GM12865 (cell line): ENCODE measurements at places on chromosomes 5 and 9.
A peak's percentile ranks its signal among the peaks of the same experiment; 100 is the strongest.

DNA sequence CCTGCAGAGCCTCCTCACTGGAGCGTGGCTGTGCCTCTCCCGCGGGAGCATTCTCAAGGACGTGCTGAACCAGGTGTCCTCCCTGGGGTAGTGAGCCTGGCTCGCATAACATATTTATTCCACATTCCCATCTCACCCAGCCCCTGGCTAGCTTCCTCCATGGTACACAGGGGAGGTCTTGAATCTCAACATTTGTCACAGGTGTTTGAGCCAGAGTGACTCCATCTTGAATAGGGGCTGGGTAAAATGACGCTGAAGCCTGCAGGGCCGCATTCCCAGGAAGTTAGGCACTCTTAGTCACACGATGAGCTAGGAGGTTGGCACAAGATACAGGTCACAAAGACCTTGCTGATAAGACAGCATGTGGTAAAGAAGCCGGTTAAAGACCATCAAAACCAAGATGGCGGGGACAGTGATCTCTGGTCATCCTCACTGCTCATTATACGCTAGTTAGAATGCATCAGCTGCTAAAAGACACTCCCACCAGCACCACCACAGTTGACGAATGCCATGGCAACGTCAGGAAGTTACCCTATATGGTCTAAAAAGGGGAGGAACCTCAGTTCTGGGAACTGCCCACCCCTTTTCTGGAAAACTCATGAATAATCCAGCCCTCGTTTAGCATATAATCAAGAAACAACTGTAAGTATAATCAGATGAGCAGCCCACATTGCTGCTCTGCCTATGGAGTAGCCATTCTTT is 273.8 kb upstream of the IRX4 start:
- DNase-seq: no peak

DNA sequence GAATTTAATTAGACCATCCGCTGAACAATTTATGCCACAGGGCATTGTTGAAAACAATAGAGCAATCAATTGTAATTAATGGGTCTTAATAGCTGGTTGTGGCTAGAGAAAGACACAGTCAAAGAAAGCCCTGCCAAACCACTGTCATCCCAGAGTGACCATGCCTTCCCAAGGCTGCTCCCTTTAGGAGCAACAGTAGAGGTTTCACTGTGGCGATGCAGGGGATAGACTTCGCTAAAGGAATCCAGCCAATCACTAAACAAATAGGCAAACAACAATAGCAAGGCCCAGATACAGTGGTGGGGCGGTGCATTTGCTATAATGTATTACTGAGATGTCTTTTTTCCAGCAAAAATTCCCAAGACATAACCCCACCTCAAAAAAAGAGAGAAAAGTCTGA is 87.8 kb upstream of the SLC27A6 start:
- DNase-seq: no peak

GRCh38 chr5:178201221-178201926 is 3.0 kb upstream of the HNRNPAB start:
- no peak for DNase-seq

DNA sequence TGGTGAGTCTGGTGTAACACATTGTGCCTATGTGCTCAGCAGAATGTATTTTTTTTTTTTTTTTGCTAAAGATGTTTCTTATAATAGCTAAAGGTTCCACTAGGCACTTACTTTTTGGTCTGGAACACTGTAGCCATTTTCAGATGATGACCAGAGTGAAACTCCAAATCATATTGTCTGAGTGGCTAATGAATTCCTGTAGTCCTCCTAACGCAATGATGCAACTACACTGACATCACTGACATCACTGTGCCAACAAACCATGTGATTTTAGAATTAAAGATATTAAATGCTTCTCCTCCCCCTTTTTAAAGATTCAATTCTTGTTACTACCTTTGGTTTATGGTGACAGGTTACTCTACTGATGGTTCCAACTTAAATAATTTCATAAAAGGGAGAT is 28.8 kb downstream of the JAKMIP2 start:
- DNase-seq: no peak

DNA sequence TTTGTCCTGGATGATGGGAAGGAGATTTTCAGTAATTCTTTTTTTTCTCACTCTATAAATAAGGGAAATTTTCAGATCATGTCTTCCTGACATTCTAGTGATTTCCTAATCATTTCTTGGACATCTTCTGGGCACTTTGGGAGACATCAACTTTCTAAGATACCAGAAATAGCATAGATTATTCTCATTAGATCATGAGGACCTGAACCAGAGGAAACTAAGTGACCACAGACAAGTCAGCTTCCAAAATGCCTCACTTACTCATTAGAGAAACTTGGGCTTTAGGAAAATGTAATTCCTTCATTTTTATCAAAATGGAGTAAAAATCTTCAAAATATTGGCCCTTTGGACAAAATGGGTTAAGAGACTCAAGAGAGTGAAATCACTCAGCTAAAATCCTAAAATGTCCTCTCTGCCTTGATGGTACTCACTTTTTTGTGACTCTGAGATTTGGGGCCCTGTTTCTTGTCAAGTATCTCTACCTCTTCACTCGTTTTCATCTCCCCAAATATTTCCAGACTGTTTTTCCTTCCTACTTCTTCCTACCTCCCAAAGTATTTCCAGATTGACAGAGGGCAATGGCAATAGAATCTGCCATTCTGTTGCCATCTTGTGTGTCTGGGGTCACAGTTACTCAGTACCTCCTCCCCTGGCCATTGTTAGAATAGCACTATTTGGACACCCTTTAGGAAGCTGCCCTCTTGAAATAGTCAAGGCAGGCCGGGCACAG is 194.5 kb downstream of the NR3C1 start:
- peak; percentile 87 for DNase-seq

DNA sequence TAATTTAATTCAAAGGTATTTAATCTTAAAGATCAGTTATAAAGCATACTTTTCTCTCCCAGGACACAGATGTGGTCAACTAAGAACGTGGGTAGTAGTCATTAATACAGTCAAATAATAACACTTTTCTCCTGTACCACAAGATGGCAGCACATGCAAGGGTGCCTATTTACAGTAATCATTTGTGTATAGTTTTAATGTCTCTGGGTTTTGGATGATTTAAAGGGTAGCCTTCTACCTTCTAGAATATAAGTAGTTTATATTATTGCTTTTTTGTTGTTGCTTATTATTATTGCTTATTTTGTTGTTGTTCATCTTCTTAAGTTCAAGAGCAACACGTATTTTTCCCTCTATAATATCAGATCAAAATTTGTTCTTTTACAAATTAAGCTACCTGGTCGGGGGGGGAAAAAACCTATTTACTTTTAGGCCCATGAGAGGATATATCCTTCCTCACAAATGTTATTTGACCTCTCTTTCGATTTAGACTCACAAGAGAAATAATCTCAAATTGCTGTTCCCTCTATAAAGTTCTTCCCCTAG is 59.6 kb upstream of the SLC27A6 start:
- peak; percentile 65 for DNase-seq

DNA sequence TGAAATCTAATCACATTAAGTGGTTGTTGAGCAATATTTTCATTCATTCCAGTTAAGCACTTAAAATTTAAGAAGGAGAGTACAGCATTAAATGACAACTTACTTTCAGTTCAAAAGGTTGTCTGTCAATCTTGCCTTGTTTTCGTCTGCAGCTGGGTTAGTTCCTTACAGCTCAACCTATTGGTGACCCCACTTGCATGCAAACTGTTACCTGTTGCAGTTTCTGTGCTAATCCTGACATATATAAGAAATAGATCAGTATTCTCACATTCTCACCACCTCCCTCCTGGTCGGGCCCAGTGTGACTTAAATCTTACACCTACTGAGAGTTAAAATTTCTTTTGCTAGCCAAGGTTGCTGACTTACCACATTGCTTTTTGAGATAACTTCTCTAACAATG is 191.8 kb upstream of the SMC2 start:
- DNase-seq: peak; percentile 30

DNA sequence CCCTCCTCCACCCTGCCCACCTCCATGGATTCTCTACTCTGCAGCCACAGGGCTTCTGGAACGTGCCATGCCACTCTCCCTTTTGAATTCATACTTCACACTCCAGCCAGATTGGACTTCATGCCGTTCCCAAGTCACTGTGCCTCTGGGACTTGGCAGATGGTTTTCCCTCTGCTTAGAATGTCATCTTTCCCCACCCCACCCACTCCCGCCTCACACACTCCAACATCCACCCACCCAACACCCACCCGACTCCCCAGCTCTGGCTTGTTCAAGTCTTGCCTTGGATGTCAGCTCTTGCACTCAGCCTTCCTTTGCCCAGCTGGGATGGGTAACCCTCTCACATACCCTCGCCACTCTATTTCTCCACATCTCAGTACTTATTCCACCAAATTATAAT is 142.1 kb upstream of the DHFR start:
- DNase-seq: no peak

DNA sequence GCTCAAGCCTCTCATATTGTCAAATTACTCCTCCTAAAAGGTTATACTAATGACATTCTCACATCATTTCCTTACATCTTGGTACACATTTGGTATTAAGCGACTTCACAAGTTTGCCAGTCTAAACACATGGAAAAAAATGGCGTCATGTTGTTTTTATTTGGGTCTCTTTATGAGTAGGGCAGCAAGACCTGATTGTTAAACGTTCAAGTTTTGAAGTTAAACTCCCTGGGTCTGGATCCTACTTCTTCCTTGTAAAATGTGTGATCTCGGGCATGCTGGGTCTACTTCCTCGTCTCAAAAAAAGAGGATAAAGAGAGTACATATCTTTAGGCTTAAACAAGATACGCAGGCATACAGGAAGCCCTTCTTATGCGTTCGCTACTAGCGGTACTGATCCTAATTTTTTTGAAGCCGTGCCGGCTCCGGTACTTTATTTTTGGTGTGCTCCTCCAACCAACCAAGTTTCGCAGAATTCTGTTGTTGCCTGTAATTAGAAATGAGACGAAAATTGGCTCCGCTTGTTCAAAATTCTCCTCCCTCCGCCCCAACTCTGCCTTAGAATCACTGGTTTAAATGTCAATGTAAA is 596 bp upstream of the CDC37L1 start:
- peak; percentile 43 for DNase-seq

DNA sequence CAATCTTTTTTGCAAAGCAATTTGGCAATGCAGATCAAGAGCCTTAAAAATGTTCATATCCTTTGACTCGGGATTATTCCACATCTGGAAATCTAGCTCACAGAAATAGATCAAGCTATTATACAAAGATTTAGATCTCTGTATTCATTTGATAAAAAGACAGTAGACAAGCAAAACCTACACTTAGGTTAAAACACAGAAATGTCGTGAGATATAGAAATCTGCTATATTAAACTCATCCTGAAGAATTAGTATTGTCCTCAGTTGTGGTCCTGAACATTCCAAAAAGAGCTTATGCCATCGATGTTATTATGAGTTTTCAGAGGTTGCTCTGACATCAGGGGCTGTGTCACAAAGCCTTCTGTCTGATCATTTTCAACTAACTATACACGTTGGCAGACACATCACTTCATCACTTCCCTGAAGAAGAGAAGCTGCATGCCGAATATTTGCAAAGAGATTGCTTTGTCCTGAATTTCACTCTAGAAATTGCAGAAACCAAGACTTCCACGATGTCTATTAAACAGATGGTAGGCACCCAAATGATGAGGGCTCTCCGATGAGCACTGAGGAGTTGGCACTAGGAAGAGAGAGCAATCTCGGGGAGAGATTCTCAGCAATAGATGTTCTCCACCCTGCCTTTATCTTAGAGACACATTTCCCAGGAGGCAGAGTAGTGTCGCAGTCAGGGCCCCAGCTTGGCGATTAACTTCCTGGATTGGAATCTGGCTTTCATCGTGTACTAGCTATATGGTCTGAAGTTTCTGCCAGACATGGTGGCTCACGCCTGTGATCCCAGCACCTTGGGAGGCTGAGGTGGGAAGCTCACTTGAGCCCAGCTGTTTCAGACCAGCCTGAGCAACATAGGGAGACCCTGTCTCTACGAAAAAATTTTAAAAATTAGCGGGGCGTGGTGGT is 1.9 kb upstream of the UBTD2 start:
- DNase-seq: no peak

- no peak for DNase-seq
These were observed 247.7 kb downstream of the ENC1 start for GRCh38 chr5:74392711-74393351.

- DNase-seq: no peak
These were observed 170.1 kb downstream of the GADD45G start for GRCh38 chr9:89774858-89775370.

DNA sequence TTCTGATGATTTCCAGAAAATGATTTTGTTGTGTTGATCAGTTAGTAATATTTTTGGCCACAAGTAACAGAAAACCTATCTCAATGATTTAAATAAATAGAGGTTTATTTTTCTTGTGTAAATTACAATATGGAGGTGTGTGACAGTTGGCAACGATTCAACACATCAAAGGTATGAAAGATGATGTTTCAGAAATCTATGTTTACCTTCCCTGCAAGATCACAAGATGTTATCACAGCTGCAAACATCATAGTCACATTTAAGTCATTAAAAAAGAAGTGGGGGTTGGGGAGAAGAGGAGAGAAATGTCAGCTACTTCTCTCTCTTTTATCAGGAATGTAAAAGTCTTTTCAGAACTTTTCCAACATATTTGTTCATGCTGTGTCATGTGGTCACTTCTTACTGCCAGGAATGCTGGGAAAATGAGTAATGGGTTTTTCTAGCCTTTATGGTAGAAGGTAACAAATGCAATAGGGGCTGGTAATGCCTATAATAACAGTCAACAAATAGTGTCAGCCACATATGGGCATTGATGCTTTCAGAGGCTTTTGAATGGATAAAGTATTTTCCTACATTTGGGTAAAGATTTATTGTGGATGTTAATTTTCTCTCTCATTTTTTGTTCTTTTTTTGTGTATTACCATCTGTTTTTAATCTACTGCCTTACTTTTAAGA is 742.7 kb downstream of the TLE1 start:
- no peak for DNase-seq

- DNase-seq: no peak
These were observed 132.3 kb downstream of the ADAMTSL1 start for GRCh38 chr9:18606281-18606680.

DNA sequence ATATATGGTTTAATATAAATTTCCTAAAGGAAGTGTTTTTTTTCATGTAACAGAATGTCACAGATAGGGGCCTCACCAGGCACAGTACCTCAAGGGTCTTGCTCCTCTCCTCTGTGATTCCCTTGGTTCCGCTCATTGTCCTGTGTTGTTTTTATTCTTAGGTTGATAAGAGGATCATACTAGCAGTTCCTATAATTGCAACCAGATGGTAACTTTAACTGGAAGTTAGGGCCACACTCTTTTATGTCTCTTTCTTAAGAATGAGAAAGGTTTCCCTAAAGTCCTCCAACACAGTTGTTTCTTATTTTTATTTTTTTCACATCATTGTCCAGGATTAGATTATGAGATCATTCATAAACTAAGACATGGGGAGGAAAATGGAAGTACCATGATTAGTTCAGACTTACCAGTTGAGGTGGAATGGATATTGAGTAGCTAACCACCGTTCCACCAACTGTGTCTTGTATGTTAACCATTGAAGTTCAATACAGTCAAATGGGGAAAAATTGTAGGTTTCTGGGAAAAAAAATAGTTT is 41.1 kb downstream of the FAM174A start:
- no peak for DNase-seq

DNA sequence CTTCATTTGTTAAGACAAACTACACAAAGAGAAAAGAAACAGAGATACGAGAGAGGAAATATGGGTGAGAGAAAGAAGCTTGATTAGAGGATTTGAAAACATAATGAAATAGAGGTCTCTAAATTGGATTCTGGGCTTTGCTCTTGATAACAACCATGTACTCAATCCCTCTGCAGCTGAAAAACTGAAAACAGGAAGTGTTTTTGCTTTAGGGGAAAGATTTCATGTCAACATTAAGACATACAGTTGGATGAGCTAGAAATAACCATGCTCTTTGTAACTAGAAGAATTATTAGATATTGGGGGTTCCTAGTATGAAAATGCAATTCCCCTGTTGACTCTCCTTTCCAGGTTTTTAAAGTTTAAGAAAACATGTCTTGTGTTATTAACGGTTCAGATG is 21.9 kb downstream of the CRHBP start:
- no peak for DNase-seq
